CD4-positive, alpha-beta T cell (primary cell): ENCODE measurements at places on chromosomes 2 and 18. TPM values are rescaled to one million over a fixed set of nuclear protein-coding genes. Genes with fewer than 3 reads are reported as not detected.

The TCF4 gene
- 3.0 TPM for total RNA-seq

The CCDC148 gene
- total RNA-seq = not detected

The SPP2 gene
- not detected for total RNA-seq

The TIA1 gene
- 34.4 TPM for total RNA-seq

The EFHD1 gene
- total RNA-seq = not detected

The LMAN1 gene
- total RNA-seq = 23.9 TPM

The TSGA10 gene
- 11.0 TPM for total RNA-seq

The HAT1 gene
- total RNA-seq = 20.3 TPM

The USP14 gene
- total RNA-seq = 56.2 TPM

The OLA1 gene
- total RNA-seq = 40.5 TPM

The LRRC30 gene
- total RNA-seq = not detected

The CRYGC gene
- total RNA-seq = not detected

The DNAJC10 gene
- 34.1 TPM for total RNA-seq

The GKN2 gene
- total RNA-seq = not detected

The UGT1A4 gene
- total RNA-seq = not detected

The NT5DC4 gene
- total RNA-seq = not detected

The UPP2 gene
- not detected for total RNA-seq

The LIMS4 gene
- not detected for total RNA-seq

The EVA1A gene
- not detected for total RNA-seq

The SCN9A gene
- 0.17 TPM for total RNA-seq

The SLC23A3 gene
- total RNA-seq = 0.96 TPM

The MEP1B gene
- total RNA-seq = not detected

The TNFAIP6 gene
- not detected for total RNA-seq

The UGT1A6 gene
- not detected for total RNA-seq

The LIPG gene
- total RNA-seq = not detected

The TMEM17 gene
- total RNA-seq = not detected

The SESTD1 gene
- 8.7 TPM for total RNA-seq

The SLC8A1 gene
- total RNA-seq = 0.47 TPM

The DSC2 gene
- not detected for total RNA-seq

The TNS1 gene
- 0.25 TPM for total RNA-seq
